A549 treated with CpdA at 1 μM for 4 hours (cell line): ENCODE measurements at places on chromosomes 5 and 9. TPM values are rescaled to one million over a fixed set of nuclear protein-coding genes. Genes with fewer than 3 reads are reported as not detected.

The ADAMTSL2 gene
- total RNA-seq, result not detected in 5 replicates

The S100Z gene
- not detected in 5 replicates for total RNA-seq

The GABRB2 gene
- not detected in 5 replicates for total RNA-seq

The EPB41L4B gene
- total RNA-seq, result 7.8 to 9.8 TPM (median 9.4 TPM) in 5 replicates

The AGXT2 gene
- not detected in 5 replicates for total RNA-seq

The CDH6 gene
- total RNA-seq, result 0.12 to 0.33 TPM (median 0.19 TPM) in 5 replicates

The MTMR12 gene
- 12.9 to 17.0 TPM (median 16.1 TPM) in 5 replicates for total RNA-seq

The DYNC2I2 gene
- total RNA-seq, result 98.4 to 143 TPM (median 130 TPM) in 5 replicates

The BAAT gene
- total RNA-seq, result 0.47 to 0.79 TPM (median 0.58 TPM) in 5 replicates
